ENCODE measurements at places on chromosomes 2 and 18.
A peak's percentile ranks its signal among the peaks of the same experiment; 100 is the strongest.

DNA sequence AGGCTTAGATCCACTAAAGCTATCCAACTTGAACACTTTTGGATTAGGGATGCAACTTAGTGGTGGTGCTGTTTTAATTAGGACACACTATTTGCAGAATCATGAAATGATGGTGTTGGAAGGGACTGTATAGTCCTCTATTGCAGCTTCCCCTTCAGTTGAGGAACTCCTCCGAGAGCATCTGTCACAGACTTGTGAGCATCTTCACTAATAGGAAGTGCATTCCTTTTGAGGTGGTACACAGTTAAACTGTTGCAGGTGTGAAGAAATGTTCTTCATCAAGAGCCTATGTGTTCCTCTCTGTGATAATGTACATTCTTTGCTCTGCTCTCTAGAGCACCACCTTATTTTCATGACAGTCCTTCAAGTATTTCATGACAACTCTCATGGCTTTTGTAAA lies 197.4 kb downstream of the CAMKMT start:
- peak; percentile 29 for DNase-seq

DNA sequence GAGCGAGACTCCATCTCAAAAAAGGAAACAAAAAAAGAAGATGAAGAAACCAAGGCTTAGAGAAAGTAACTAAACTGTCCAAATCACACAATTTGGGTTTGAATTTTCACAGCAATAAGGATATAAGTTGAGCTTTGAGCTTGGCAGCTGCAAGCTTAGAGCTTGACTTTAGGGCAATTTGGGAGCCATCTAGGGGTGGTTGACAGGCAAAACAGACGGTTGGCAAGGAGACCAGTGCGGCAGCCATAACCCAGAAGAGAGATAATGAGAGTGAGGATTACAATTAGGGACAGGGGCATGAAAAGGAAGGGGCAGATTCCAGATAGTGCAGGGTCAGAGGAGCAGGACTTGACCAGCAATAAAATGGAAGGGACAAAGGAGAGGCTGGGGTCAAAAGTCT lies 382.2 kb upstream of the HNRNPA3 start:
- DNase-seq, result no peak

DNA sequence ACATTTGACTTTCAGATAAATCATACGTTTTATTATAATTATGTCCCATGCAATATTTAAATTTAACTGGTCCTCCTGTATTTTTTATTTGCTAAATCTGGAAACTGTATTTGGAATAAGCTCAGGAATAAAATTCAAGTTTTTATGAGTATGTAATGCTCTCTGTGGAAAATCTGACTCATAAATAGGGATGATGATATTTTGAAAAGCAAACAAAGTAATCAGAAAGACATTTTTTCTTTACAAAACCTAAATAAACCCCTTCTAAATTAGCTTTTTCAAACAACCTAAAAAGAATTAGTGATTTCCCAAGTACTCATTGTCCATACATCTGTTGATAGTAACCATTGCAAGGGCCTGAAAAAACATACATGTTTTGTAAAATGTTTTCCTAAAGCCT lies 41.1 kb downstream of the ASB1 start:
- DNase-seq, result no peak

DNA sequence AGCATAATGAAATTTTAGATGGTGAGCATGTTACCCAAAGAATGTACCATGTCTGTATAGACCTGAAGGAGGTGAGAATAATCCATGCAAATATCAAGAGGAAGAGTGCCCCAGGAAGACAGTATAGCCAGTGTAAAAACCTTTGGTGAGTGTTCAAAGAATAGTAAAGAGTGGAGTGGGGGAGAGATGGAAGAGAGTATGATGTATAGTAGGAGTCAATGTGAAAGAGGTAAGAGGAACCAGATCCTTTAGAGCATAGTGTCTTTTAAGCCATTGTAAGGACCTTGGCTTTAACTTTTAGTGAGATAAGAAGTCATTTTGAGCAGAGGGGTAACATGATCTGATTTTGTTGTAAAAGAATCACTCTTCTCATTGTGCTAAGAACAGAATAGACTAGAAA lies 1052.3 kb upstream of the ZEB2 start:
- DNase-seq, result no peak

DNA sequence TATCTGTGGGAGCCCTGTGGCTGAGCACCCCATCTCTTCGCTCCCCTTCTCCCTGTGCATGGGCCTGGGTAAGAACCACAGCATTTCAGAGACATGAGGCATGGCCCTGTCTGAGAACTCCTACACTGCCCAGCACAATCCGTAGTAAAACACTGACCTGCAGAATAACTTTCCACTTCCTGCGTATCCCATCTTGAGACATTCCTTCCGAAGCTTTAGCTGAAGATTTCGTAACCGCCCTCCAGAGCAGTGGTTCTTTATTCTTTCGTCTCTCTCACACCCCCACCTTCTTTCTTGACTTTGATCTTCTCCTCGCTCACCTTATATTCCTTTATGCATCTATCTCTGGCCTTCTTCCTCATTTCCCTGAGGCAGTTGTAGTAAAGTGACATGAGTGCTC lies 381.1 kb downstream of the HRH4 start:
- DNase-seq, result no peak

DNA sequence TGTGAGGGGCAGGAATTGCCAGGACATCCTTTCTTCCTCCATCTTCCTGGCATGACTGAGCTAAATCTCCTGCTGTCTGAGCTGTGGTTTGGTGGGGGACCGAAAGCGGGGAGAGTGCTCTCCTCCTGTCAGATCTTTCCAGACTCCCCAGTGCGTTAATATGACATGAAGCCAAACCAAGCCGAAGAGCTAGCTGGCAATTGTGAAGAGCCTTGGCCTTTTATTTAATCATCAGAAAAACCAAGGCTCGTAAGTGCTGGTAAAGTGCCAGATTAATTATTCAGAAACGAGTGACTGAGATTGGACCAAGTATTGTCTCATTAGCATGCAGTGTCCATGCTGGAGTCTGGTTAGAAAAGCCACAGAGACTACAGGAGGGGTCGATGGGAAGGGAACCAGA lies 14.5 kb upstream of the LRPPRC start:
- no peak for DNase-seq

GRCh38 chr2:218216674-218217359 lies at the start of gene ARPC2:
TSS of gene ARPC2 (plus strand) at chr2:218217189. CDS start at chr2:218217471, 282 bp downstream.
- peak; percentile 98 for DNase-seq

- DNase-seq, result no peak
Measured at GRCh38 chr2:11009891-11010290, 98.2 kb downstream of the KCNF1 start.

- no peak for DNase-seq
Measured at GRCh38 chr2:182447863-182448262, 21.0 kb upstream of the PDE1A start.

GRCh38 chr2:180985771-180986395 lies 5.5 kb downstream of the UBE2E3 start:
- no peak for DNase-seq

DNA sequence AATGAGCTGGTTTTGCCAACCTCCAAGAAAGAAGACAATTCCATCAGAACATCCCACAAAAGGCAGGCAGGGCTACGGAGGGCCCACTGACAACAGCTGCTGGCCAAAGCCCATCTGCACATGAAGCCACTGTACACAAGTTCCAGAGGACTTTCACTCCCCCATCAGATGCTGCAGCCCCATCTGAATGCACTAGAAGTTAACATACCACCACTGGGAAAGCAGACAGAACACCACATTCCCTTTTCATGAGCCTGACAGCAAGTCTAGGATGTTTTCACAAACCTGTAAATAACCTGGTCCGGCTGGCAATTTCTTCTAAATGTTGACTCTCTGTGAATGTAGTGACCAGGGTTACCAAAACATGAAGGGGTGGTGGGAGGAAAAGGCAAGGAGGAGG lies 41.5 kb downstream of the CCBE1 start:
- no peak for DNase-seq

GRCh38 chr18:48784656-48785055 lies 166.1 kb downstream of the SMAD7 start:
- DNase-seq, result no peak

- no peak for DNase-seq
Measured at GRCh38 chr2:57160976-57161375, 885.6 kb upstream of the VRK2 start.

- peak; percentile 50 for DNase-seq
Measured at GRCh38 chr2:31297751-31298150, 63.8 kb downstream of the EHD3 start.

DNA sequence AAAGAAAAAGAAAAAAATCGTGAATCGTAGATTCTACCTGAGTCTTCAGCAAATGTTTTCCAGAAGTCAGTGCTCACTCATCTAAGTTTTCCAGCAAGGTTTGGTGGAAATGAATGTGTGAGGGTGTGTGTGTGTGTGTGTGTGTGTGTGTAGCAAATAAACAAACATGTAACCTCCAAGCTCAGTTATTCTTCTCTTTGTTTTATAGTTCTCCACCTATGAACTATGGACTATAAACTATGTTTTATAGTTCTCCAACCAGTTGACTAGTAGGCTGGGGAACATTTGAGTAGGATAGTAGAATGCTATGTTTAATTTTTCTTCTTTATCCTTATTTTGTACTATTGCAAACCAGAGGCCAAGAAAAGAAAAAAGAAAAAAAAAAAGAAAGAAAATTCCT lies 44.6 kb upstream of the SERPINE2 start:
- no peak for DNase-seq

DNA sequence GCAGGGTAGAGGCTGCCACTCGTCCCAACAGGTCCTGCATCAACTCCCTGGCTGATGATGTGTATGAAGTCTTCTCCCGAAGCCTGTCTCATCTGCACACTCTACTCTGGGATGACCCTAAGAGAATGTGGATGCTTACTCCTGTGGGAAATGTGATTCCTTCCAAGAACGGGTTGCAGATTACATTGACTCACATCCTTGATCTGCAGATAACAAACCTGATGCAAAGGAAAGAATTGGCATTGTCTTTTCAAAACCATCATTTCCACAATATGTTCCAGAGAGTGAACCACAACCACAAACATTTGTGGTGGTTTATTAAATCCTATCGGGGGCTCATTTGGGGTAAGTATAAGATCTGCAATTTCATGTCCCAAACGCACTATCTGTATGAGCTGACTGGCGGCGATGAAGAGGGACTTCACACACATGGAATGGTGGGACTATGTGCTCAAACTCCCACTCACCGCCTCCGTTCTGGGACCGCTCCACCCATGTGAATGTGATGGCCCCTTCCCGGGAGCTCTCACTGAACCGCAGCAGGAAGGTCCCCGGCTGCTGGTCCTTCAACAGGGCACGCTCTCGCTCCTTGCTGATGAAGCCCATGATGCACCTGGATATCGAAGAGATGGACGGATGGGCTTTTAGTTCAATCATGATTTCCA lies 35.5 kb downstream of the STAT1 start:
- DNase-seq, result no peak

GRCh38 chr2:74564222-74564621 lies 9.7 kb downstream of the DOK1 start:
- DNase-seq, result no peak

DNA sequence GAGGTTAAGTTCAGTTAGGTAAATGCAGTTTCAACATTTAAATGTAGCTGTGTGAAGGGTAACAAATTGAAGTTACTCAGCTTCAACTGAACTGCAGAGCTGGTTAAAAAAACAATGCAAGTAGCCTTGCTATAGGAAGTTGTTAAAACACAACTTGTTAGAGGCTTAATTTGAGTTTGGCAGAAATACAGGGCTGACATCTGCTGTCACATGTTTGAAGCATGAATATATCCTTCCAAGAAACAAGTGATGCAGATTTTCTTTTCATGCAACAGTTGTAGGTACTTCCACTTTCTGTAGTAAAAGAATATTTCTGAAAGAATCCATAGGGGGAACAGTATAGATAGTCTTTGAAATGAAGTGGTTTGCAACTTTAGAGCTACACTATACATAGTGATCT lies 208.7 kb upstream of the RASGRP3 start:
- DNase-seq, result no peak

DNA sequence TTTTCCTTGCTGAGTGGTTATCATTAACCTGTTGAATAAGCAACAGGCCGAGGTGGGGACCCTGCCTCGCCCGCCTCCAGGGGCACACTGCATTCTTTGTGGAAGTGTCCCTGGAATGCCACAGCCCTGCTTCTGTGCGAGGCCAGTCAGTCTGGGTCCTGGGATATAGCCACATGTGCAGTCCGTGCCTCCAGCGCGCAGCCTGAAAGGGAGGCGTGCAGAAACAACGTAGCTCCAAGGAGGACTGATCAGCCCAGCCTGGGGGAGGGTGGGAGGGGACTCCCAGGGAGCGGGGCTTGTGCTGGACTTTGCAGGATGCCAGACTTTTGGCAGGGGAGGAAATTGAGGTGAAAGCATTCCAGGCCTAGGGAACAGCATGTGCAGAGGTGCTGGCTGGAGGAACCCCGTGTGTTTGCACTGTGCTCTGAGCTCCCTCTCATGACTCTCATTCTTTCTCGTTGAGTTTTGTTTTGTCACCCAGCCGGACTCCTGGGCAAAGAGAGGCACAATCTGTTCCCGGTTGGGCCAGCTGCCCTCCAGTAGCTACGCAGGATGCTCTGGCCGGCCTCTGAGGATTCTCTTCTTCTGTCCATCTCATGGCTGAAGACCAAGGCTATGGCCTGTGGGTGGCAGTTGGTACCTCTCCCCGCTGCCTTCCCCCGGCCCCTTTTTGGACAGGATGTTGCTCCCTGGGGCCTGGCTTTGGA lies 39.7 kb downstream of the HPCAL1 start:
- DNase-seq, result no peak

DNA sequence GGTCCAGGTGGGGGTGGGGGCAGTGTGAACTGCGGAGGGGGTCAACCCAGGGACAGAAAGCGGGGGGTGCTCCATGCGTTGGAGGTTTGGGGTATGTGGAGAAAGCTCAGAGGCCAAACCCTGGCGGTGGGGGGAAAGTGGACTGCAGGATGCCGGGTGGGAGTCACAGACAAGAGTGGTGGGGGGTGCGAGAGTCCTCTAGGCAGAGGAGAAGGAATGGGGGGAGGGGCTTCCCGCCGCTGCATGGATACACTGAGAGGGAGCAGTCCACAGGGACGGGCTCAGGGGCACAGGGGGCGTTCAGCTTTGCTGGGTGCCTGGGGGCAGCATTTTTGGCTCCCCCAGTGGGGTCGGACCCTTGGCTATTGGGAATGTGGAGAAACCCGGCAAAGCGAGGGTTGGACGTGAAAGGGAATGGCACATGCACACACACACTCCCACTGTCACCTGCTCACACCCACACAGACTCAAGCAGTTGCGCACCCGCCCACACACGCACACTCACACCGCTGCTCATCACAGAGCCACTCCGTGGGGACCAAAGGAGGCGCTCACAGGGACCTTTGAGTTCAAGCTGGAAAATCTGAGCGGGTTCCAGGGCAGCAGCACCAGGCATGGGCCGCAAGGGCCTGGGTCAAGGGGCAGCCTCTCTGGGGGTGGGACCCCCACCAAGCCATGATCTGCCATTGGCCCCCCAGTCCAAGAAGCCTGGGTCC lies 7.7 kb downstream of the GBX2 start:
- DNase-seq, result no peak
